Activated naive CD4-positive, alpha-beta T cell treated with anti-CD3 and anti-CD28 coated beads, Interleukin-2, amount 50 U/mL, for 16 hours (primary cell): ENCODE measurements at places on chromosomes 2 and 18.

- DNase-seq: no peak
These were observed 397.6 kb upstream of the HS6ST1 start for GRCh38 chr2:128716299-128716721.

DNA sequence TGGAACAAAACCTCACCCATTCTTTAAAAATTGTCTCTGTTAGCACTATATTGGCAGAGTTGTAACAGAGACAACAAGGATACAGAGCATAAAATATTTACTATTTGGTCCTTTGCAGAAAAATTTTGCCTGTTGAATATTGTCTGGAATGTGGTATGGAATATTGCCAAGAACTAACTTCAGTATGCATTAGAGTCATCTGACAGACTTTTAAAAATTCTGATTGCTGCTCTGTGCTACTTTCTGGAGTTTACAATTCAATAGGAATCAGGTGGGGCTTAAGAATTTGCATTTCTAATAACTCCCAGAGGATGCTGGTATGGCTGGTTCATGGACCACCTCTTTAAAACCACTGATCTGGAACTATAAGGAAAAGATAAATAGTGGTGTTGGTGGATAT lies 32.8 kb upstream of the NYAP2 start:
- no peak for DNase-seq

DNA sequence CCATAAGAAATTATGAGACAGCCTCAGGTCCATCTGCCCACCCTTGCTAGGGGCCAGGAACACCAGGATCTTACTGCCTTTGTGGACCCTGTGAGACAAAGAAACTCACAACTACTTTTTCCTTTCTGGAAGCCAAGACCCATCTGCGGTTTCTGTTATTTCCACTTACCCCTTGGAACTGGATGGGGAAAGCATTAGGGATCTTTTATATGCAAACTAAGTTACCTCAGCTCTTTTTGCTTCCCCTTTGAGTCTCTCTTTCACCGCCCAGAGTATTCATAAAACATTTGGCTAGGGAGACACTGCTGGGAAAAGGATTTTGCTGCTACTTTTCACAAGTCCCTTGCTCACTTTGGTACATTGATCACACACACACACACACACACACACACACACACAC lies 95.7 kb downstream of the ZNF385B start:
- no peak for DNase-seq

DNA sequence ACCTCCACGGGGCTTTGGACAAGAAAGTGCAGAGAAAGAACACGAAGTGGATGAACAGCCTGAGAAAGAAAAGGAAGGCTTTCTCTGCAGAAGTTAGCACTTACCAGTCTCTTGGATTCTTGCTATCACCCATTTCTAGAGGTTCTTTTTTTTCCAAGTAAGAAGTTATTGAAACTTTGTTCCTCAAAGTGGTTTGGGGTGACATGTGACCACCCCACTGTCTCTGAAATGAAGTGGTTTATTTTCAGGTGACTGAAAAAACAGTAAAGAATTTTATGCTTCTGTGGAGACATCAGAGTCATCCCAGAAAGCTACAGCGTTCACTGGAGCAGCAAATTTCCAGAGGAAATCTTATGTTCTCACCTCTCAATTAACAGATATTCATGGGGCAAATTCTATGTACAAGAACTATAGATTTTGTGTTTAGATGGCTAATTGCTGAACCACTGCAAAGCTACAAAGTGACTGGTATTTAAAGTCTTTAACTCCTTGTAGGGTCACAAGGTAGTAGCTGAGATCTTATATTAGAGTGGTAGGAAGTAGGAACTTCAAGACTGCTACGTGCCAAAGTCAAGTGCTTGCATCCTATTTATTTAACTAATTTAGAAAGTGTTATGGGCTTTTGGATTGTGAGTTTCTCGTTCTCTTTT lies 267.5 kb downstream of the TGIF1 start:
- no peak for DNase-seq

DNA sequence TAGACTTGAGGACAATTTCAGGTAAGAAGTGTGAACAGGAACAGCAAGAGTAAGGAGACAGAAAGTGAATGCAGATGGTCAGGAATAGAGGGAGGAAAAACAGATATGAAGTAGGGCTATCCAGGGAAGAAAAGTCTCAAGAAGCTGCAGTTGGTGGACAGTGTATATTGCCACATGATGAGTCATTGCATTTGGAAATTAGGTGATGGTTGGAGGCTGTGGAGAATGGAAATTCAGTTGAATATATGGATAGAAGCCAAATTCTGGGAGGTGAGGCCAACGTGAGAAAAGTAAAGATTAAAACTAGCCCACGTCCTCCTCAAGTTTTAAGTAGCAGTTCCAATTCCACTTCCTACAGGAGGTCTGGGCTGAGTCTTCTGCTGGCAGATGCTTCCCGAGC lies 158.4 kb downstream of the UBE2E3 start:
- DNase-seq: no peak

GRCh38 chr18:34626404-34627136 lies 83.5 kb upstream of the DTNA start:
- no peak for DNase-seq

GRCh38 chr2:135803278-135803677 lies 33.7 kb downstream of the LCT start:
- DNase-seq: no peak
